Mucosa of gallbladder (tissue), 1 donor: ENCODE measurements at places on chromosomes 12 and 14. TPM values are rescaled to one million over a fixed set of nuclear protein-coding genes. Genes with fewer than 3 reads are reported as not detected.

Gene RFX4
- 0.26 TPM for total RNA-seq

Gene IFNG-AS1
- not detected for total RNA-seq

Gene SLC6A15
- 0.12 TPM for total RNA-seq

Gene PPP1R1A
- 17.2 TPM for total RNA-seq

Gene TMEM119
- 10.6 TPM for total RNA-seq

Gene BATF
- total RNA-seq: 5.7 TPM
